NCI-H1694 treated with DMSO at 0.1 percent for 48 hours (cell line): ENCODE measurements at places on chromosomes 2 and 18.

DNA sequence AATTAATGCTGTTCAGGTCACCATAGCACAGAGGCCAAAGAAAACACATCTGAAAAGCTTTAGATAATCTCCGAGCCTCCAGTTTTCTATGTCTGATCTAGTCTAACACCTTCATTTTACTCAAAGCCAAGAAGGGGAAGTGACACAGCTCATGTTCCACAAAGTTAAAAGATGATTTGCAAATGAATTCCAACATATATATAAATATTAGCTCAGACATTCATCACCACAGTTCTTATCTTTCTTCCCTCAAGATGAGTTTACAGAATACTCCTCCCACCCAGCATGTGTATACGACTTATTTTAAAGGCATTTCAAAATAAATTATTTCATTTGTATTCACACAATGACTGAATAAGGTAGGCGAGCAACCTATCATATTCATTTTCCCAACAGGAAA is 82.4 kb downstream of the AAK1 start:
- no peak for DNase-seq

DNA sequence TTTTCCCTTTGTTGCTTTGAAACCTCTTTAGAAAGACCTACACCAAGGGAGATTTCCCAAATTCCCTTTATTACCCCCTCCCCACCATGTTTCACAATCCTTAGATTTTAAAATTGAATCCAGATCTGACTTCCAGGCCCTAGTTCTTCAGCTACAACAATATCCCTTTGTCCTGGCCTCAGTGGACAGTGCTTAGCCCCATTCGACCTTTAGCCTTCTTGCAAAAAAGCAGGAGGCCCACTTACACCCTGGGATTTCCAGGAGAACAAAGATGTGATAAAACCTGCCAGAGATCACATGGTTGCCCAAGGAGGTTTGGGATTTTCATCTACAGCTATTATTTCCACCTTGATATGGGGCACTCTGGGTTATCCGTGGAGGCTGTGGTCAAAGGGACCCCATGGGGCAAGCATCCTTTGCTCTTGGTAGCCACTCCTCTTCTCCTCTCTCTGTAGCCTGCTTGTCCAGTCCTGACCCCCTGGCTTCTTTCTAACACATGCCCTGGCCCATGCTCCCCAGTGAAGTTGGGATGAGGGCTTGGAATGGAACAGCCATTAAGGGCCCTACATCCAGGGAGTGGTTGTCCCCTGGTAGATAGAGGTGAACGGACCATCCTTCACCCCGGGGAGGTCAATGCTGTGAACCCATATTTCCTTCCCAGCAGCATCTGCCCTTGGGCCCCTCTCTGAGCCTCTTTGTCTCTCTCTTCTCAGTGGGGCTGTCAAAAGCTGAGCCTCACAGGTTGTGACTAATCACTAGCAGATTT is 267.4 kb downstream of the DYSF start:
- DNase-seq, result no peak

GRCh38 chr2:230677201-230677946 is 35.3 kb upstream of the CAB39 start:
- no peak for DNase-seq

GRCh38 chr2:118865106-118865505 is 17.7 kb upstream of the EN1 start:
- DNase-seq, result peak; percentile 73
